Hypothalamus (tissue), 51 donors: ENCODE measurements at places on chromosomes 4 and X.

- no peak for DNase-seq
These were observed 30.1 kb downstream of the HAND2 start for GRCh38 chr4:173499658-173500535.

DNA sequence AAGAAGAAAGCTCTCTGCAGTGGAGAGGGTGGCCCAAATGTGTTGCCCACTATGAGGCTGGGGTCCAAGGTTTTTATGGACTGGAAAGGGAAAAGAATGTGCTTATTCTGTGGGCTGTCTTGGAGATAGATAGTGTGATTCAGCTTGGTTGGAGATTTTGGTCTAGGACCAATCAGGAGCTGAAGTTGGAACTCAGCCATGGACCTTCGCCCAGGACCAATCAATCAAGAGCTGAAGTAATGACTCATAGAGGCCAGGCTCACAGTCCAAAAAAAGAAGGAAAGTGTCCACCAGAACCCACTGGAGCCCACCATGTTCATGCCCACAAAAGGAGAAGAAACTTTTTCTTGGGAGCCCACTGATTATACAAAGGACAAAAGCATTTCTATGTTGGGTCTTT is 369.5 kb downstream of the UBE2NL start:
- DNase-seq, result no peak

DNA sequence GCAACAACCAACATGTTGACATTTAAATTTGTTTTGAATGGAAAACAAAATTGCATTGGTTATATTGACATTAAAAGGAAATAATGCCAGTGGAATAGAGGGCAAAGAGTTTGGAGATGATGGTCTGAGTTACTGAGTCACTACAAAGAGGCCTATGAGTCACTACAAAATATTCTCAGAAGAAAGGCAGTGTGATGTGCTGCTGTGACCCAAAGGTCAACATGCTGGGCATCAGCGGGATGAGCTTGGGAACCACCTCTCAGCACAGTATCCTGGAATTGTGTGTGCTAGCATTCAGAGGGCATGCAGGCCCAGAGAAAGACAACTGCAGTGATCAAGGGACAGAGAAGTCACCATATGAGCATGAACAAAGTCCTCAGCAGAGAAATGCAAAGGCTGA is 2.8 kb downstream of the CMC4 start:
- no peak for DNase-seq

DNA sequence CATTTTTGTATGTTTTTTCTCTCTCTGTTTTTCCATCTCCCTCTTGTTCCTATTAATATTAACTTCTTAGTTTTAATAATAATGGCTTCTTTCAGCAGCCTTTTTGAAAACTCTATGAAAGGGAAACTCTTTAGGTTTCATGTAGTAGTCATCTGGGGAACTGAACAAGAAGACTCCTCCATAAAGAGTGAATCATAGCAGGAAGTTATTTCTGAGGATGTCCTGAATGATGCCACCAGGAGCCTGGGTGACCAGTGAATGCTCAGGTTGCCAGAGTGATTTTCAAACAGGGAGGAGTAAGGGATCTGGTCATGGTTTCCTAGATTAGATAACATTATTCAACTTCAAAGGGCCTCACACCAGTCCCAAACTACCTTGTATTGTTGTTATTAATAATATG is 212.8 kb upstream of the PDE5A start:
- DNase-seq, result no peak

DNA sequence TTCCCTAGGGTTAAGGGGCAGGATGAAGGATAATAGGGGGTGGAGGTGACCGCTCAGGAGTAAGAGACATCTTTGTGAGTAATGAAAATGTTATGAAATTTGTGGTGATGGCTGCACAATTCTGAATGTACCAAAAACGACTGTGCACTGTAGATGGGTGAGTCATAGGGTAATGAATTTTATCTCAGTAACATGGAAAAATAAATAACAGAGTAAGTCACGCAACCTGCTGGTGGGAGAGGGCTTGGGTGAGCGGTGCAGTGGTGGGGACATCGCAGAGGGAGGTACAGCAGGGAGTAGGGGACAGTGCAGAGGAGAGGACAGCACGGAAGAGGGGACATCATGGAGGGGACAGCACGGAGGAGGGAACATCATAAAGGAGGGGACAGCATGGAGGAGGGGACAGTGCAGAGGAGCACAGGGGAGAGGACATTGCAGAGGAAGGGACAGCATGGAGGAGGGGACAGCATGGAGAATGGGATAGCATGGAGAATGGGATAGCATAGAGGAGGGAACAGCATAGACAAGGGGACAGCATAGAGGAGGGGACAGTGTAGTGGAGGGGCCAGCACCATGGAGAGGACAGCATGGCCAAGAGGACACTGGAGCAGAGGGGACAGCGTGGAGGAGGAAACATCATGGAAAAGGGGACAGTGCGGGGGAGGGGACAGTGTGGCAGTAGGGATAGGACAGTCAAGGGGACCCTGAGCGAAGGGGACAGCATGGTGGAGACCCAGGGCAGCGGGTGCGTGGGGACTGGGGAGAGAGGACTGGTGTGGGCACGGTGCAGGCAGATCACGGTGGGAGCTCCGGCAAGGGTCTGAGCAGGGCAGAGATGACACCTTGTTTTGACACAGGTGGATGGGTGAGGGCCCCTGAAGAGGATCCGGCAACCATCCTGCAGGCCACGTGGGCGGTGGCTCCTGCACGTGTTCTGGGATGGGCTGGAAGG is 68.5 kb upstream of the MXD4 start:
- no peak for DNase-seq

DNA sequence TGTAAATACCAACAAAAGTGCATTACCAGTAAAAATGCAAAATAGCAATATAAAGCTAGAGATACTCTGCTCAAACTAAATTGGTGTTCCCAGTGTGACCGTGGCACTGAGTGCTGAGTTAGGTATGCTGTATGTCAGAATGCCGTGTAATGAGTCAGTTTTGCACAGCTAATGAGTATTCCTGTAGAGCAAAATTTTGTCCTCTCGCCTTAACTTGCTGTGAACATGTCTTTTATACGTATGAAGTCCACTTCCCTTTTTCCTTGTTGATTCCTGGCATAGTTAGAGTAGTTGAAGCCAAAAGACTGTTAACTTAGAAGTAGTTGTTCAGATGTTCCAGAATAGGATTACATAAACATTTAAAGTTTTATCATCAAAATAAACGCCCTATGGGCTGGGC is 11.5 kb downstream of the DCLK2 start:
- no peak for DNase-seq

GRCh38 chr4:146470604-146471003 is 51.1 kb downstream of the SLC10A7 start:
- DNase-seq, result no peak
